Thoracic aorta endothelial cell (primary cell): ENCODE measurements at places on chromosomes 3 and 15. TPM values are rescaled to one million over a fixed set of nuclear protein-coding genes. Genes with fewer than 3 reads are reported as not detected.

PRR20G gene
- not detected in 2 replicates for total RNA-seq

SCG3 gene
- total RNA-seq, result not detected in 2 replicates

ADAMTS9 gene
- total RNA-seq, result 138 and 392 TPM in 2 replicates

NAALADL2 gene
- 3.8 and 5.6 TPM in 2 replicates for total RNA-seq

FAM227B gene
- total RNA-seq, result 4.8 and 5.7 TPM in 2 replicates

DUOXA2 gene
- not detected in 2 replicates for total RNA-seq

CPLX3 gene
- not detected in 2 replicates for total RNA-seq

FBXL22 gene
- total RNA-seq, result 0.13 and 0.14 TPM in 2 replicates

MRPS25 gene
- total RNA-seq, result 21.9 and 26.7 TPM in 2 replicates
